Natural killer cell (primary cell): ENCODE measurements at places on chromosomes 6 and 20.

GRCh38 chr6:43913375-43914271, 143.6 kb downstream of the VEGFA start:
- no peak for DNase-seq

- no peak for DNase-seq
Measured at GRCh38 chr6:70371454-70372105, 41.7 kb upstream of the FAM135A start.

DNA sequence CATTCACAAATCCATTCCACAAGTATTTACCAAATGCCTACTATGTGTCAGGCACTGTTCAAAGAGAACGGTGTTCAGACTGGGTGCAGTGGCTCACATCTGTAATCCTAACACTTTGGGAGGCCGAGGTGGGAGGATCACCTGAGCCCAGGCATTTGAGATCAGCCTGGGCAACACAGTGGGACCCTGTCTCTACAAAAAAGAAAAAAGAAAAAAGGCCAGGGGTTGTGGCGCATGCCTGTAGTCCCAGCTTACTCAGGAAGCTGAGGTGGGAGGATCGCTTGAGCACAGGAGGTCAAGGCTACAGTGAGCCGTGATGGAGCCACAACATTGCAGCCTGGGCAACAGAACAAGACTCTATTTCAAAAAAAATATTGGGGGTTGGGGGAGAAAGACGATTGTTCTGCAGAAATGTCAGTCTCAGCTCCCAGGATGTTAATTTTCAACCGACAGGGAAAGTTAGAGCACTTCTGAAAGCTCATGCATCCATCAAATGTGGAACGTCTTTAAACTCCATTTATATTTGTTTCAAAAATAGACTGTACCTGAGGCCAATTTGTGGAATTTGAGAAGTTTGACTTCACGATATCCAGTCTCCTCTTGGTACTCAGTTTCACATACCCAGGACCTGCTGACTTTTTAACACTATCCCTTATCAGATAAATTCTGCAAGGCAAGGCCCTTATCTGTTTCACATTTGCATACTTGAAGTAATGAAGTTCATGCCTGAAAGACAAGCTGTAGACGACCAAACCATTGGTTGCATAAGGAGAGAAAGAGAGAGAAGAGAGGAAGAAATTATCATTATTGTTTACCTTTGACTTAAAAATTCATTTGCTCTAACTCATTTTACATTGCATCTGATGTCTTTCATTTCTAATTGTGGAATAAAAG, 14.8 kb upstream of the BTN3A2 start:
- no peak for DNase-seq

GRCh38 chr6:109118337-109118736, 23.0 kb downstream of the CEP57L1 start:
- DNase-seq, result no peak

- DNase-seq, result no peak
Measured at GRCh38 chr6:24658573-24659560, 7.8 kb downstream of the TDP2 start.

GRCh38 chr20:47493175-47493962, 8.3 kb upstream of the NCOA3 start:
- DNase-seq, result peak; percentile 70

- no peak for DNase-seq
Measured at GRCh38 chr6:36034441-36034840, 6.8 kb downstream of the MAPK14 start.

DNA sequence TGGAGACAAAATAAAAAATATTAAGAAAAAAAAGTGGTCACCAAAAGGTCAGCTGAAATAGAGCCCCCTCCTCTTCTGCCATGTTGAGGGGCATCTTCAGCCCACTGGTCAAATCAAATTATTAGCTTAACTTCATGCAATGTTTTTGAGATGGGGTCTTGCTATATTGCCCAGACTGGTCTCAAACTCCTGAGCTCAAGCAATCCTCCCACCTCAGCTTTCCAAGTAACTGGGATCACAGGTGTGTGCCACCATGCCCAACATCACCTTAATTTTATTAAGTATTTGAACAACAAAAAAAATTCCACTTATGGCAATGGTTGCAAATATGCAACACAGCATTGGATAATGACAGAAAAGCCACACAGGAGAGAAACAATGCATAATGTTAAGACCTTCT, 99.3 kb upstream of the BEND3 start:
- DNase-seq, result no peak

GRCh38 chr6:49332781-49333180, 130.3 kb downstream of the MMUT start:
- DNase-seq, result no peak

GRCh38 chr6:26163427-26164119, 76.3 kb downstream of the HFE start:
- DNase-seq, result no peak

- DNase-seq, result peak; percentile 66
Measured at GRCh38 chr6:139262519-139263300, 29.1 kb downstream of the TXLNB start.

DNA sequence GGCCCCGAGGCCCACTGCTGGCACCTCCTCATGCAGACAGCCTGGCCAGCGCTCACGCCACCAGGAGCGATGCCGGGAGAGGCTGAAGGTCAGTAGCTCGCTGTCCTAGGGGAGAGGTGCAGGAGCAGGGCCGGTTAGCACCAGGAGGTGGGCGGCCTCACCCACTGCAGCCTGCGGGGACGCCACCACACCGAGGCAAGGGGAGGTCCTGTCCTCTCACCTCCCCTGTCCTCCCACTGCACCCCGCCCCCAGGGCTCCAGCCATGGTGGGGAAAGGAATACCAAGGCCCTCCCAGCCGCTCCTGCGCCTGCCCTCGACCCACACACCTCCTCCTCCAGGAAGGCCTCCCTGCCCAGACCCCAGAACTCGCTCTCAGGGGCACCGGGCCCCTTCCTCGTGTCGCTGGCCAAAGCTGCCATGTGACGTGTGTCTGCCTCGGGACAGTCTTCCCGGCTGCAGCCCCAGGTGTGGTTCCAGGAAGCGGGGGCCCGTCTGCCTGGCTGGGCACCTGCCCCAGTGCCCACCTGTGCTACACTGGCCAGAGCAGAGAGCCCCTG, 6.5 kb downstream of the NKAIN4 start:
- no peak for DNase-seq

- DNase-seq, result no peak
Measured at GRCh38 chr6:53699462-53699861, 33.9 kb upstream of the KLHL31 start.

DNA sequence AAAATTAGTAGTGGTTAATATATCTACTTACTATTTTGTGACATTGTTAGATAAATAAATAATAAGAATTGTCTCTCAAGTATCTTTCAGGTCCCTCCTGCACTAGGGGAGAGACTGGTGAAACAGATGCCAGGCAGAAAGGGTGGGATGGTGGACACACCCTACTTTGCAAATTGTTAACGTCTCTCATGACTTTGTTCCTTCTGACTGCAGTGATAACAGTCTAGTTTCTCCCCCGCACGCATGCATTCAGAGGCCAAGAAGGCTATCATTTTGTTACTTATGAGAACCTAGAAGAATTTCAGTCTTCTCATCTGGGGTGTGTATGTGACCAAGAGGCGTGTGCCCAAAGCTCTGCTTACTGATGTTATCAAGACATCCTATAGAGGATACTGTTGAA, 152.3 kb downstream of the EDN1 start:
- no peak for DNase-seq

DNA sequence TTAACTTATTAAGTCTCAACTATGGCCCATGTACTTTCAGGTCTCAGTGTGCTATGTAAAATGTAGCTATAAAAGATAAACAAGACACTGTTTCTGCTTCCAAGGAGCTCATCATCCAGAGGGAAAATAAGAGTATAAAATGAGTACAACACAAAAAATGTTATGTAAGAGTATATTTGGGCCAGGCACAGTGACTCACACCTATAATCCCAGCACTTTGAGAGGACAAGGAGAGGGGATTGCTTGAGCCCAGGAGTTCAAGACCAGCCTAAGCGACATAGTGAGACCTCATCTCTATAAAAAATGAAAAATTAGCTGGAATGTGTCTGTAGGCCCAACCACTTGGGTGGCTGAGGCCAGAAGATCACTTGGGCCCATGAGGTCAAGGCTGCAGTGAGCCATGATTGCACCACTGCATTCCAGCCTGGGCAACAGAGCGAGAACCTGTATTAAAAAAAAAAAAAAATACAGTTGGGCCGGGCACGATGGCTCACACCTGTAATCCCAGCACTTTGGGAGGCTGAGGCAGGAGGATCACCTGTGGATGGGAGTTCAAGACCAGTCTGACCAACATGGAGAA, 124.0 kb downstream of the EDN1 start:
- DNase-seq, result no peak

DNA sequence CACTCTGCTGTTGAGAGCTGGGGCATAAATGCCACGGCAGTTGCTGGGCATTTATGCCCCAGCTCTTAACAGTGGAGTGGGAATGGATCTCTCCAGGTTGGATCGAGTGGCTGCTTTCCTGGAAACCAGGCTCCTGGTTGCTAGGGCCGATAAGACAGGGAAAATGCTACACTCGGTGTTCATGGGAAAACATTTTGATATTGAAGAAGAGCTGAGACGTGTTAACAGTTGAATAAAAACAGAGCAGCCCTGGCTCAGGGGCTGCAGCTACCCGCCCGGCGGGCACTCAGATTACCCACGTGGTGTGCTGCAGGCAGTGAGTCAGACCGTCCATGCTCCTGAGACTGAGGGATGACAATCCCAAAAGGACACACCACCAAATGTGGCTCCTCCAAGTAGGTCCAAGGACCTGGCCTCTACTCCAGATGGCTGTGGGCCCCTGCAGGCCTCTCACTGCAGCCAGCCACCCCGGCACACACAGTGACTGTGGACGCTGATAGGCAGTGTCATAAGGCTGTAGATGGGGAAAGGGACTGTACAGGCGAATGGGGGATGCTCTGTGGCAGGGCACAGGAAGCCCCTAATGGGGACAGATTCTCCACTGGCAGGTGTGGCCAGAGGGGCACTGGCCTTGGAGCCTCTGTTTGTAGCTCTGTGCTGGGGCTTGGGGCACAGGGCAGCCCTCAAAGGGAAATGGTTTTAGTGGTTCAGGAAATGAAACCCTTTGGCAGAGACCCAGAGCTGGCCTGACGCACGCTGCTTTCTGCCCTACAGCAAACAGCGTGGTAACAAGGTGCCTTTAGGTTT, 237.8 kb downstream of the LY86 start:
- no peak for DNase-seq

- DNase-seq, result no peak
Measured at GRCh38 chr20:32628960-32629530, 43.9 kb upstream of the NOL4L start.

- DNase-seq, result no peak
Measured at GRCh38 chr6:124055963-124056362, 252.3 kb downstream of the NKAIN2 start.

DNA sequence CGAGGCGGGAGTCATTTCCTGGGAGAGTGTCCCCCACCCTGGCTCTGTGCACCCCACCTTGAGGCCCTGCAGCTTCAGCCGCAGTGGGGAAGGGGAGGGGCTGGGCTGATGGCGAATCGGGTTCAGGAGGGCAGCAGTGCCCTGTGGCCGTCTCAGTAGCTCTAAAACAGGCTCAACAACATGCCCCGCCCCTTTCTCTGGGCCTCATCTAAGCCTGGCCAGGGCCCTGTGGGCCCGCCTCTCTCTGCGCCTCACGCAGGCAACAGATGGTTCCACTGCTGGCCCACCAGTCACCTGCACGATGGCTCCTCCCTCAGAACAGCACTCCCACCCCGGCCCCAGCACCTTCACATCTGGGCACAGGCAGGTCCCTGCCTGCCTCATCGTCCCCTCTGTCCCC, 30.2 kb downstream of the CHRNA4 start:
- DNase-seq, result no peak

DNA sequence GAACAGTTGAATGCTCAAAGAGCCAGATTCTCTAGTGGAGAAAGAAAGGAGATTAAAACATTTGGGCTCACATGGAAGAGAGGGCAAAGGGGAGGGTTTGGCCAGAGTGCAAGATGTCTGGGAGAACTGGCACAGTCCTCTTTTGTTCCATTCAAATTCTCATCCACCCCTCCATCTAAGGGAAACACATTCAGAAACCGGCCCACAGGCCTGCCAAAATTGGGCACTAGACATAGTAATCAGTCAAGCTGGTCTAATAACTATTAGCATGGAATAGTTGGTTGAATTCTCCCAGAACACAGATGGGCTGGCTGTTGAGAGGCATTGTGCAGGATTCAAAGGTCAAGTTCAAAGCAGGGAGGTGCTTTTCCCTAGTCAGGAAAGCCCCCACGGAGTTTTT, 341.4 kb upstream of the IRAK1BP1 start:
- DNase-seq, result no peak

DNA sequence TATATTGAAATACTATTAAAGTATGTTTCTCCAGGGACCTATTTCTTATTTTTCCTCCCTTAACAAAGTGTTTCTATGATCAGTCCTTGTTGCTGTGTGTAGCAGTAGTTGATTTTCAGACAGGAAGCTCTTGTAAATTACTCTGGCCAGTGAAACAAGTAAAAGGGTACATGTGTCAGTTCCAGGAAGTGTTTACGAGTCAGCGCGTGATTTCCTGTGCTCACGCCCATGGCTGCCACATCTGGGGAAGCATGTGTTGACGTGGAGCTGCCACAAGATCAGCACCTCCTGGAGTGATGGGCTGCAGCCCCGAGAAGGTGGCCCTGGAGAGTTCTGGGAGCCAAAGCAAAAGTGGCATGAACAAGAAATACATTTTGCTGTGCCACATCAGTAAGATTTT, 38.6 kb upstream of the GGTLC1 start:
- peak; percentile 74 for DNase-seq

- DNase-seq, result no peak
Measured at GRCh38 chr6:48289841-48290240, 178.8 kb upstream of the PTCHD4 start.

- no peak for DNase-seq
Measured at GRCh38 chr6:89013438-89013837, 50.0 kb upstream of the RNGTT start.

DNA sequence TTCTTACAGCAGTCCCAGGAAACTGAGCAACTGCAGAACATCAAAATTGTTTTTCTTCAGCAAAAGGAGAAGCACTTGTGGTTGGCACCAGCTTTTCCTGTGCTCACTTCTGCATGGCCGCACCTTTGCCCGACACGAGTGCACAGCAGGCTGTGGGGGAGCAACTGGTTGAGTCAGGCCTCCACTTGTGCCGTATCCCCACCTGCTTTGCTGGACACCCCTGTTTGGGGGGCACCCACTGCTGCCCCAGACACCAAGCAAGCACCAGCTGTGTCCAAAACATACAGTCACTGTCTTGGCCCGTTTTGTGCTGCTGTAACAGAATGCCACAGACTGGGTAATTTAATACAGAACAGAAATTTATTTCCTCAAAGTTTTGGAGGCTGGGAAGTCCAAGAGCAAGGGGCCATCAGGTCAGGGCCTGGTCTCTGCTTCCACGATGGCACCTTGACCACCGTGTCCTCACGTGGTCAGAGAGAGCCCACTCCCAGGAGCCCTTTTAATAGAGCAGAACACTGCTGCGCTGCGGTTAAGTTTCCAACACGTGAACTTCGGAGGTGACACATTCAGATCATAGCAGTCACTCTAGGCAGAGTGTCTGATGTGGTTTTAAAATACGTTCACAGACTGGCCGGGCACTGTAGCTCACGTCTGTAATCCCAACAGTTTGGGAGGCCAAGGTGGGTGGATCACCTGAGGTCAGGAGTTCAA, 8.7 kb upstream of the GMEB2 start:
- DNase-seq, result peak; percentile 93

- no peak for DNase-seq
Measured at GRCh38 chr6:93849857-93850256, 430.5 kb upstream of the EPHA7 start.

- no peak for DNase-seq
Measured at GRCh38 chr20:47127999-47128398, 228.5 kb downstream of the ZMYND8 start.

- no peak for DNase-seq
Measured at GRCh38 chr20:62606016-62606415, 36.3 kb upstream of the SLCO4A1 start.

- DNase-seq, result no peak
Measured at GRCh38 chr6:134196568-134197193, 121.2 kb downstream of the SGK1 start.
